ENCODE measurements at places on chromosomes 5 and 9.

DNA sequence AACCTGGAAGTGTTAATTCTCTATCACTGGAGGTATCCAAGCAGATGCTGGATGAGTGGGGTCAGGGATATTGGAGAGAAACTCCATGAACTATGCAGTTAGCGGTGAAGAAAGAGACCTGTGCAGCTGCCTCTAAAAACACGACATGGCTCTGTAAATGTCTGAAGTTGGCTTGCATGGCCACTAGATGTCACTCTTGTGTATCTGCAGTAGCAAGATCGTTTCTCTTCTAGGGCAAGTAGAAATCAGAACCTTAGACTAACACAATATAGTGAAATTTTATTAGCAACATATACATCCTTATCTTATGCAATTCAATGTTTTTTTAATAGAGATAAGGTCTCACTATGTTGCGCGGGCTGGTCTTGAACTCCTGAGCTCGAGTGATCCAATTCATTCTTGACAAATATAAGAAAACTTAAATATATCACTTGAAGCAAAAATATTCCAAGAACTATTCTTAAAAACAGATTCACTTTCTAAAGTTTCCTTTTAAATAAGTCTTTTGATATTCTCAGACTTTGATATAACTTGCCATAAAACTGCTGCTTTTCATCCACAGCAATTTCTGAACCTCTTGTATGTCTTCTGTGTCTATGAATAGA is 2.9 kb downstream of the OR2S2 start:
- DNase-seq = peak; percentile 75

DNA sequence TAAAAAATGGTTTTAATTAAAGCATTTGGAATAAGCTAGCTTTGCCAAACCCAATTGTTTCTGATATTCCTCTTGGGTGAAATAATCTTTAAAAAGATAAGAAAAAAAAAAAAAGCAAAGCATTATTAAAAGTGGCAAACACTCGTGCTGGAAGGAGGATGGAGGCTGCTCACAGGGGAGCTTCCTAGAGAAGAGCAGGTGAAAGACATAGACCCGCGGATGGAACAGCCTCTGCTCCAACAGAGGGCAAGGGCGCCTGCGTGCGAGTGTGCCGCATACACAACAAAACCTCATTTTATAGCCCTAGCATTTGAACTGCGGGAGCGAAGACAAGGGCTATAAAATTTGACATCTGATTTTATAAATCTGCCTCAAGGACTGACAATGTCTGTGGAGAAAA is 33.4 kb upstream of the SLC25A51 start:
- DNase-seq = no peak

GRCh38 chr5:152900332-152900731 is 495.3 kb upstream of the NMUR2 start:
- DNase-seq = no peak

GRCh38 chr9:27584931-27585330 is 11.7 kb upstream of the C9orf72 start:
- no peak for DNase-seq

GRCh38 chr5:127418974-127419682 is 98.3 kb upstream of the PRRC1 start:
- DNase-seq = no peak

- DNase-seq = no peak
Observed at GRCh38 chr9:82154573-82154972, 166.0 kb downstream of the SPATA31D1 start.

DNA sequence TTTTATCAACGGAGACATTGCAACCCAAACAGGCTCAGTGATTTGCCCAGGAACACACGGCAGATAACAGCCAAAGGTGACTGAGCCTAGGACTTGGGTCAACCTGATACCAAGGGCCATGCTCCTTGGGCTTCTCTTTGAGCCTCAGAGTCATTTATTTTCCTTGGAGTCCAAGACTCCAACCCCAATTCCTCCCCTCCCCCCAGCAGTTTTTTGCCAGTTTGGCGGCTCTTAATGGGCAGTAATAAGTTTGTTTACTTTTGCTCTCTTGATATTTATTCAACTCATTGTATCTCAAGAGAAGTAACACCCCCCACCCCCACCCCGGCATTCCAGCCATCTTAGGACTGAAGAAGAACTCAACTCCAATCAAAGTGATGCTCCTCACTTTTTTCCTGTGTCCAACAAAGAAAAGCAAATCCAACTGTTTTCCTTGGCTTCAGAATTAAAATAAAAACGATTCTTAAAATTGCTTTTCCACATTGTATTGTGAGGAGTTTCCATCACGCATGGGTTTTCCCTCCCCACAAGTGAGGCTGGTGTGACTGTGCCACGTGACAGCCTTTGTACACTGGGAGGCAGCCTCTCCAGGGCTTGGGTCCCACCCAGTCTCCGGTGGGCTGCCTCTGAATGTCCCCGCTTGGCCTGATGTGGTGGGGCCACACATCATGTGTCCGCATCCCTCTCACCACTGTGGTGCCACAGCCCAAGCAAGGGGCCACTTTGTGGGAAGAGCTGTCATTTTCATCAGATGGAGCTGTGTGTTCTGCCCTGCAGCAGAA is 9.1 kb downstream of the ANGPTL2 start:
- no peak for DNase-seq

GRCh38 chr5:57889558-57889957 is 406.9 kb upstream of the ACTBL2 start:
- peak; percentile 87 for DNase-seq

DNA sequence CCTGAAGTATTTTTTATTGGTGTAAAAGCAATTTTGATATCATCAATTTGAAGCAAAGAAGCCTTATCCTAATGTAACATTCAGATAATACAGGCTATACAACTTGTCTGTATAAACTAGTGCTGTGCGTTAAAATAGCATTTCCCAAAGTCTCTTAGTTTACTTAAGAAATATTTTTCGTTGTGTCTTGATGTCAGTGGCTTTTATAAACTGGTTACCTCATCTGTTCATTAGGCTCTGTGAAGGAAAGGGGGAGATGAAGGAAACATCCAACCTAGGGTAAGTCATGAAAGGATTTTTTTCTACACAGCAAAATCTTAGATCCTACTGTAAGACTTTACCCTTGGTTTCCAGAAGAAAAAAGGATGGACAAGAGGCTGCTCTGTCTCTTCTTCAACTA is 272.9 kb downstream of the PJA2 start:
- DNase-seq = no peak

DNA sequence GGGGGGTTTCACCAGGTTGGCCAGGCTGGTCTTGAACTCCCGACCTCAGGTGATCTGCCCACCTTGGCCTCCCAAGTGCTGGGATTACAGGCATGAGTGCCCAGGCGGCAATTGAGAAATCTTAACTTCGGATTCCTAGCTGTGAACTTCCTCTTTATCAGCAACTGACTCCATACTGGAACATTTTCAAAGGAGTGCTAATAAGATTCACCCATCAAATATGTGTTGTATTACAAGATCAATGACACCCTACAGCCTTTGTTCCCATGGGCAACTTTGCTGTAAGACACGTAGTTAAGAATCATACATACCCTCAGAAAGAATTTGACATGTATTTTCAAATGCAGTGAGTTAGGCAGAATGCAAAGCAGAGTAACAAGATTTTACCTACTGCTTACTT is 23.1 kb upstream of the ACOT12 start:
- DNase-seq = peak; percentile 42

DNA sequence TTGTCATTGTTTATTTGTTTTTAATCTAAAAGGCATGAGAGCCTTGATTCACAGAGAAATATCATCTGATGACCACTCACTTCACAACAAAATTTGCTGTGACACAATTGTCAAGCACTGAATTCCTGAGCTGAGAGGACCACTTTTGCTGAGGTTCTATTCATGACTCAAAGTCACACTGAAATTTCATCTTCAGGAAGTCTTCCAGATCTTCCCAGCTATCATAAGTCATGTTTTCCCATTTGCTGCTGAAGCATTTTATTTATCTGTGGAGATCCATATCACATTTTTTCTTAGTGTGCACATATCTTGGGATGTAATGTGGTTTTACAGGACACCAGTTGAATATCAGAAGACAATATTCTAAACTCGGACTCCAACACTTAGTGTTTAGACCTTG is 255.1 kb upstream of the TRIM32 start:
- DNase-seq = peak; percentile 23

- no peak for DNase-seq
Observed at GRCh38 chr5:14213813-14214585, 70.9 kb downstream of the TRIO start.

GRCh38 chr5:96657068-96657467 is 5.1 kb upstream of the CAST start:
- DNase-seq = peak; percentile 96

DNA sequence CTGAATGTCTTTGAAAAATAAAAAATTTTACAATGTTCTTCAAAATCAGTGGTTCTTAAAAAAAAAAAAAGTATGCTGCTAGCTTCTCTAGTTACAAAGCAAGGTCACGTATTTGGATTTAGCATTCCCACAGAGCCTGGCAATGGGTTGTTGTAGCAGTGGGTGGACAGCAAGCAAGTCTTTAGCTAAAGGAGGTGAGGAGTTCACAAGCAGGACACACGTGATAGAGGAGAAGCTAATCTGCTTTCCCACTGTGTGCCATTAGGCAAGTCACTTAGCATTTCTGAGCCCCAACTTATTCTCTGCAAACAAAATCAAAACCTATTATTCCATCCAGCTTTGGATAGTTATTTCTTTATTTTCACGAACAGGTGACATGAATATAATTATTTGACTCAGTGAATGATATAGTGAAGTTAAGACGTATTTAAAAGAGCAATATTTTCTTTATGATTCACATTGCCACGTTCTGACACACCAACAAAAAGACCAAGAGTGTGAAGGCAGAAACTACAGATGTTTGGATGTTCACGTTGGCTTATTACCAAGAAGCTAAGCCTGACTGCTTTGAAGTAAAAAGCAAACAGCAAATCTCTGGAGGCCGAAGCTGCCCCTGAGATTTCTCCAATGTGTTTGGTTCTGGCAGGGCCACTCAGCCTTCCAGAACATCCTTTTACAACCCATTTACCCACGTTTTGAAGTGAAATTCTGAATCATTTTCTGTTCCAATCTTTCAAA is 612.1 kb upstream of the CDH6 start:
- peak; percentile 1 for DNase-seq
